ENCODE measurements at places on chromosomes 2 and 18.

DNA sequence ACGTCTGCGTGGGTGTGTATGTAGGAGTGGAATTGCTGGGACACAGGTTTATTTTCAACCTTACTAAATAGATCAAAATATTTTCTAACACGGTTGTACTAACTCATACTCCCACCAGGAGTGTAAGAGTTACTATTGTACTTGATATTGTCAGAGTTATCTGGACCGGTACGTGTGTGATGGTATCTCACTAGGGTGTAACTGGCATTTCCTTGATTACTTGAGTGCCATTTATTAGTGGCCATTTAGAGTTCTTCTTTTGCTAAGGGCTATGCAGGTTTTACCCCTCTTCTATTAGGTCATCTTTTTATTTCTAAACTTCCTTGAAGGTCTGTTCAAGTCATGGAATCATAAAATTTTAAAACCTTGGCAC is 33.5 kb downstream of the CENPO start:
- DNase-seq: no peak

DNA sequence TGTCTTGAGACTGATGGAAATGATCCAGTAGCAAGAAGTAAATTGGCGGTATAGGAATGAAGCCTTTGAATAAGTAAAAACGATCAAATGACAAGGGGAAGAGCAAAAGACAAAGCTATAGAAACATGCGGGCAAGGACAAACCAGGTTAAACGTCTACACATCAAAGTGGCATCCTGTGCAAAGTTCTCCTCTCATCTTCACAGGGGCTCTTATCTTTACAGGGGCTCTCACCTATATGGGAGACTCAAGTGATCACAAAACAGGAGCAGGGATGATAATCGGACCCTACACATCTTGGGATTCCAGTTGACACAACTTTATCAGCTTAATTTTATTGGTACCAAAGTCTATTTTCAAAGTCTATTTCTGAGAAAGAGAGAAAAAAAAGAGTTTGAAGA is 1778.9 kb upstream of the CELF4 start:
- no peak for DNase-seq

GRCh38 chr2:159002462-159003111 is 34.1 kb downstream of the TANC1 start:
- no peak for DNase-seq

DNA sequence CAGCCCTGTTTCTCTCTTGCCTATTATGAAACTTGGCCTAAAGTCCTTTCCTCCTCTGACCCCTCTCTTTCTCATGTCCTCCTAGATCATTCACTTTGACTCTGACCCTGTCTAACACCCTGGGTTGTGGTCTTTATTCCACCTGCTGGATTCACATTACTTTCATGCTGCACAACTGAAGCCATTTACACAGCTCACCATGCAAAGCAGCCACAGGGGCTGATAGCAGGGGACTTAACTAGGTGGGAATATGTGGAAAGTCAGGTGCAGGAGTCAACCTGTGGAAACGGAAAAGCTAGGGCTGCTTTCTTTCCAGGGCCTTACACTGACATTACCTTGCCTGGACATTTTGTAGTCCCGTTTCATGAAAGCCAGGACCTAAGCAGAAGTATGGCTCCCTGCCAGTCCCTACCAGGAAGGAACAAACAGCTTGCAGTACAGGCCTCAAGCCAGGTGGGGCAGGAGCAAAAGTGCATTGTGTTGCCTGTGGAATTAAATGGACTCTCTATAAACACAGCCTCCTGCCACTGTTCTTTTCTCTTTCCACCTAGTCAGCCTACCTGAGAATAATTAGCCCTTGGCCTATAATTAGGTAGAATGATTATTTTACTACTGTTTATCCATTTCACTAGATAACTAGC is 11.8 kb downstream of the MAPRE3 start:
- DNase-seq: peak; percentile 7

DNA sequence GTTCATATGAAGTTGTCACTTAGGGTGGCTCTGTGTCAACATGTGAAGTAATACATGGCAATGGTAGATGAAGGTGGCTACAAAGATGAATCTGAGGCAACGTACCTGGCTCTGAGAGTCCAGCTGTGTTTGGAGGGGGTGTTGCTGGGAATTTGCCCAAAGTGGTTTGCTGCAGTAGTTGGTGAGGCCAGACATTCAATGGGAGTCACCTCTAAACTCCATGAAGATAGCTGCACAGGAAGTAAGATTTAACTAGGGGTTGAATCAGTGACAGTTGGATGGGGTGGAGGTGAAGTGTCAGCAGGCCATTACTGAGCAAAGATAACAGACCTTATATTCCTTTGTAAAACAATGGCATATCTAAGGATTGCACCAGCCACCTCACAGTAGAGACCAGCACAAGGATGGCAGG is 71.8 kb downstream of the NUP35 start:
- DNase-seq: no peak

DNA sequence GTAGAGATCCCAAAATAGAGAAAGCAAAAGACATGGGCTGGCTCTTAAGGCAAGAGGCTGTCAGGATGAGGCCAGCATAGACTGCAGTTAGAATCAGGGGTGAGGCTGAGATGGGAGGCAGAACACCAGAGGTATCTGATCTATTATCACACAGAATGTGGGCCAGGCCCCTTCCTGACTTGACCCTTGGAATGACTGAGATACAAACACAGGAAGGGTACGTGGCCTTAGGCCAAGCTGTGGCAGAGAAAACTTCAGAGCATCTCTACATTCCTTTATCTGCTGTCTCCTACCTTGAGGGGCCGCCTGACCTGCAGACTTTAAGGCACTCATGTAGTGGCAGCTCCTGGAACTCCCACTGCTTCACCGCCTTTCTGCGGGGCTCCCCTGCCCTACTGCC is 28.4 kb downstream of the TMEM17 start:
- DNase-seq: no peak

GRCh38 chr18:39057423-39058064 is 1491.9 kb upstream of the CELF4 start:
- no peak for DNase-seq

- DNase-seq: no peak
These were observed 104.8 kb downstream of the POLR1A start for GRCh38 chr2:86000938-86001312.

GRCh38 chr2:218631837-218632236 is 24.1 kb downstream of the PLCD4 start:
- no peak for DNase-seq

DNA sequence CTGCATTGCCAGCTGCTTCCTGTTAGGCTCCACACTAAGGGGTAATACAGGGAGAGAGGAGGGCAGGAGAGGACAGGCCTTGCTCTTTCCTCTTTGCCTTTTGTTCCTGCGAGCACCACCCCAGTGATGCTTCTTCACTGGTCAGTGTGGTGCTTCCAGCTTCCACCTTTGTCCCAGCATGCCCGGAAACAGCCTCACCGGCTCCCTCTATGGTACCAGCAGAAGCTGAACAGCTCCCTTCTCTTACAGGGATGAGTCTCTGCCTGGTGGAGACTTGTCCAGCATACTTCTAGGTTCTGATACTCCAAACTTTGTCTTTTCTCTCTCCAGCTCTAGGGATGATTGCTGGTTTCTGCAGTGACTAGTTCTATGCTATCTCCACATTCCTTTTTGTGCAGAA is 413.3 kb downstream of the TSN start:
- DNase-seq: no peak

GRCh38 chr18:12645254-12645653 is 12.7 kb downstream of the SPIRE1 start:
- no peak for DNase-seq

- no peak for DNase-seq
These were observed 57.4 kb upstream of the PCBP1 start for GRCh38 chr2:70029814-70030409.
